ENCODE measurements at places on chromosomes 12 and 14.

DNA sequence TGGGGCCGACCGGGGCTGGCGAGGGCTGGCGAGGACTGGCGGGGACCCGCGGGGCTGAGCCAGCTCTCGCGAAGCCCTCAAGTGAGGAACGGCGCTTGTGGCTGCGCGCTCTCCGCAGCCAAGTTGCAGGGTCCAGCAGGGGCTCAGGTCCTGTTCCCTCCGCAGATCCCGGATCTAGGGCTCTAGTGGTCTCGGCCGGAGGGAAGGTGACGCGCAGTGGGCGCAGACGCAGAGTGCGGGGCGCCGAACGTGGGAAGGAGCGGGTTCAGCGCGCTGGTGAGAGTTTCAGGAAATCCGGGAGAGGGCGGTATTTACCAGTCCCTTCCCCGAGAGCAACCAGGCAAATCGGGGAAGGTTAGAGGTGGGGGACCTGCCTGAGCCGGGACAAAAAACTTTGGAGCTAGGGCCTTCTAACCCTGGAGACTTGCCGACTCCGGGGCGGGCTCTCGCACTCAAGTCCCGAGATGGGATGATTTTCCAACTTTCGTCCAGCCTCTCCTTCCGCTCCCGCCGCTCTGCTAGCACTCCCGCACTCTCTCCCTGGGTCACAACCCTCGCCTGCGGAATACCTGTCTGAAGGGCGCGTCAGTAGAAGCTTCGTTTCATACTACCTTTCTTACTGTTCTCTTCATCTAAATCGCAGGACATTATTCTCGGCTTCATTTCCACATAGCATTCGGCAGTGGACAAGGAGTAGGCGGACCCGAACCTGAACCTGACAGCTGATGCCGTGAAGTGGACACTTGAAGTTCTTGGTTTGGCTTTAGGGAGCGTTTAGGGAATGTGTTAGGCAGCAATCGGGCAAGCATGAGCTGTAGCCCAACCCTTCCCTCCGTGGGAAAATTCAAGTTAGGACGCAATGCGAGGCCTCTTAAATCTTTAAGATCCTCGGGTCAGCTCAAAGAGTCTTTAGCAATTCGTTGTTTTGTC is 13.6 kb upstream of the PAX9 start:
- peak; percentile 80 for DNase-seq

DNA sequence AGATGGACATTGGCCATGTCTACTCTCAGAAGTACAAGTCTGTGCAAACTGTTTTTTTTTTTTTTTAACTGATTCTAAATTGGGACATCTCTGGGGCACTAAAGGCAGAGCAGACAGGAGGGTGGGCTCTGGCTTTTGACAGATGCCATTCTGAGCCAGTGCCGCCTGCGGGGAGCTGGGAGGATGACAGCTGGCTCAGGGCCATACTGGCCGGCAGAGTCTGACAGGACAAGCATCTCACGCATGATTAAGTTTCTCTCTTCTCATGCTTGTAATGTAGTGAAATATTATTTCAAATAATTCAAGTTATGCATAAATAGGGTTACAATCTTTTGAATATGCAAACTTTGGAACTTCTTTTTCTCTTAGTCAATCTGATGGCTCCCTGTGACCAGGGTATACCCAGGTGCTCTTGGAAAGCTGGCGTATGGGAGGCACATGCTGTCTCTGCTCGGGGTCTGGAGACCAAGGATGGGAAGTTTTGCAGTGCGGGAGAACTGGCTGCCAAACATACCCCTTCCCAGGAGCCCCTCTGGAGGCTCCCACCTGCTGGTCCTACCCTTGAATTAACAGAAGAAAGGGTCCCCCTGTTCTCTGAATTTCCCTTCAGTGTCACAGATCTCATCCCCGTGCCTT is 7.6 kb downstream of the CDCA4 start:
- DNase-seq: no peak

DNA sequence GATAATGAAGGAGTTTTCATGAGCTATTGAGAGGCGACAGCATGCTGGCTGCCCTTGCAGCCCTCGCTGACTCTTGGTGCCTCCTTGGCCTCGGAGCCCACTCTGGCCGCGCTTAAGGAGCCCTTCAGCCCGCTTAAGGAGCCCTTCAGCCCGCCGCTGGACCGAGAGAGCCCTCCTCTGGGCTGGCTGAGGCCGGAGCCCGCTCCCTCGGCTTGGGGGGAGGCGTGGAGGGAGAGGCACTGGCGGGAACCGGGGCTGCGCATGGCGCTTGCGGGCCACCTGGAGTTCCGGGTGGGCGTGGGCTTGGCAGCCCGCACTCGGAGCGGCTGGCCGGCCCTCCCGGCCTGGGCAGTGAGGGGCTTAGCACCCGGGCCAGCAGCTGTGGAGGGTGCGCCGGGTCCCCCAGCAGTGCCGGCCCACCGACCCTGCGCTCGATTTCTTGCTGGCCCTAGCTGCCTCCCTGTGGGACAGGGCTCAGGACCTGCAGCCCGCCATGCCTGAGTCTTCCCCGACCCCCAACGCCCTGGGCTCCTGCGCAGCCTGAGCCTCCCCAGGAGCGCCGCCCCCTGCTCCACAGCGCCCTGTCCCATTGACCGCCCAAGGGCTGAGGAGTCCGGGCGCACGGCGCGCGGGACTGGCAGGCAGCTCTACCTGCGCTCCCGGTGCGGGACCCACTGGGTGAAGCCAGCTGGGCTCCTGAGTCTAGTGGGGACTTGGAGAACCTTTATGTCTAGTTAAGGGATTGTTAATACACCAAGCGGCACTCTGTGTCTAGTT is 20.1 kb upstream of the PAWR start:
- DNase-seq: no peak

GRCh38 chr14:47442211-47442610 is 233.2 kb downstream of the MDGA2 start:
- DNase-seq: no peak

GRCh38 chr12:70467476-70467875 is 101.4 kb downstream of the KCNMB4 start:
- DNase-seq: no peak

GRCh38 chr12:19639781-19640415 is 200.6 kb downstream of the AEBP2 start:
- DNase-seq: no peak

- DNase-seq: no peak
Measured at GRCh38 chr12:7869137-7869536, 3.6 kb downstream of the SLC2A14 start.

- DNase-seq: no peak
Measured at GRCh38 chr12:14239350-14239934, 126.0 kb upstream of the ATF7IP start.

DNA sequence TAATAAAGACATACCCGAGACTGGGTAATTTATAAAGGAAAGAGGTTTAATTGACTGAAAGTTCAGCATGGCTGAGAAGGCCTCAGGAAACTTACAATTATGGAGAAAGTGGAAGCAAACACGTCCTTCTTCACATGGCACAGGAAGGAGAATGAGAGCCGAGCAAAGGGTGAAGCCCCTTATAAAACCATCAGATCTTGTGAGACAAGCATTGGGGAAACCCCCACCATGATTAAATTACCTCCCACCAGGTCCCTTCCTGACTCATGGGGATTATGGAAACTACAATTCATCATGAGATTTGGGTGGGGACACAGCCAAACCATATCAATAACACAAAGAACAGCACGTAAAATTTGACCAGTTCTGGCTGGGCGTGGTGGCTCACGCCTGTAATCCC is 85.6 kb upstream of the ATF7IP start:
- DNase-seq: no peak

- DNase-seq: no peak
Measured at GRCh38 chr14:71113376-71113775, 206.1 kb downstream of the PCNX1 start.

DNA sequence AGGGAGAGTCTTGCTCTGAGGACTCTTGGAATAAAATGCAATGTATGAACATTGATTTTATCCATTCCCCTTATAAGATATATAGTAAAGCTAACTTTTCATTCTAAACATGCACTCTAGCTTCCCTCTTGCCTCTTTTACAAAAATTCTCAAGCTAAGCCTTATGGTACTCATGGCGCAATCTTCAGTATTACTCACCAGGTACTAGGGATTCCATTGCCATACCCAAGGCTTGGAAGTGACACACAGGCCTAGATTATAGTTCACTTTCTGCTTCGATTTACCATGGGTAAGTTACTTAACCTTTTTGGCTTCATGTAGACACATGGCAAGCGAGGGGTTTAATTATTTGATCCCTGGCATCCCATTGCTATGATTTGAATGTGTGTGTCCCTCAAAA is 331.5 kb downstream of the LRIG3 start:
- no peak for DNase-seq

Data from NCI-H748 treated with DMSO at 0.1 percent for 48 hours (cell line).